ENCODE measurements at places on chromosomes 3 and 15. TPM values are rescaled to one million over a fixed set of nuclear protein-coding genes. Genes with fewer than 3 reads are reported as not detected.
A peak's percentile ranks its signal among the peaks of the same experiment; 100 is the strongest.

DNA sequence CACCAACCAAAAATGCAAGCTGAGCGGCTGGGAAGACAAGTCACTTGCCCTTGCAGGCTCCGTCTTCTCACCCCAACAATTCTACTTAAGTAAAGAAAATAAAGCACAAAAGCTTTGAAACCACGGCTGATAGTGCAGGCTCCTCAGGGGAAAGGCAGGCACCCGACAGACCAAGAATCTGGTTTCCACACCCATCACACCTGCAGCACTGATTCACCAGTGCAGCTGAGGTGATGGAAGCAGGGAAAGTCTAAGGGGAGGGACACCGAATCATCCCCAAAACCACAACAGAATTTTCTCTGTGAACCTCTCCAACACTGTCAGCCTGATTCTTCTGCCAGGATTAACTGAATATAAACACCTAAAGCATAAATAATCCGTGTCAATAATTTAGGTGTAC is 62.0 kb upstream of the NSMCE3 start:
- H3K36me3 ChIP-seq, result no peaks in the 10 kb centered on the region
- H3K27ac ChIP-seq, result no peak overlapping the region
- H3K4me3 ChIP-seq, result no peak overlapping the region
- H3K27me3 ChIP-seq, result no peaks in the 10 kb centered on the region

- peaks cover 12% of the 10 kb centered on the region for H3K4me1 ChIP-seq
- no peak overlapping the region for H3K4me3 ChIP-seq
- peak; percentile 57 for DNase-seq
- H3K36me3 ChIP-seq, result no peaks in the 10 kb centered on the region
- H3K27ac ChIP-seq, result no peak overlapping the region
Measured at GRCh38 chr3:27357665-27358258, 11.4 kb downstream of the NEK10 start.

- H3K36me3 ChIP-seq, result no peaks in the 10 kb centered on the region
- no peak for DNase-seq
- H3K27ac ChIP-seq, result no peak overlapping the region
- H3K4me3 ChIP-seq, result no peak overlapping the region
- no peaks in the 10 kb centered on the region for H3K27me3 ChIP-seq
- no peaks in the 10 kb centered on the region for H3K4me1 ChIP-seq
Measured at GRCh38 chr3:86554383-86554782, 436.6 kb downstream of the VGLL3 start.

FETUB gene
- total RNA-seq, result not detected
